Activated effector memory CD4-positive, alpha-beta T cell treated with Interleukin-2 at 50 U/mL for 16 hours (primary cell): ENCODE measurements at places on chromosomes 3 and 15.

DNA sequence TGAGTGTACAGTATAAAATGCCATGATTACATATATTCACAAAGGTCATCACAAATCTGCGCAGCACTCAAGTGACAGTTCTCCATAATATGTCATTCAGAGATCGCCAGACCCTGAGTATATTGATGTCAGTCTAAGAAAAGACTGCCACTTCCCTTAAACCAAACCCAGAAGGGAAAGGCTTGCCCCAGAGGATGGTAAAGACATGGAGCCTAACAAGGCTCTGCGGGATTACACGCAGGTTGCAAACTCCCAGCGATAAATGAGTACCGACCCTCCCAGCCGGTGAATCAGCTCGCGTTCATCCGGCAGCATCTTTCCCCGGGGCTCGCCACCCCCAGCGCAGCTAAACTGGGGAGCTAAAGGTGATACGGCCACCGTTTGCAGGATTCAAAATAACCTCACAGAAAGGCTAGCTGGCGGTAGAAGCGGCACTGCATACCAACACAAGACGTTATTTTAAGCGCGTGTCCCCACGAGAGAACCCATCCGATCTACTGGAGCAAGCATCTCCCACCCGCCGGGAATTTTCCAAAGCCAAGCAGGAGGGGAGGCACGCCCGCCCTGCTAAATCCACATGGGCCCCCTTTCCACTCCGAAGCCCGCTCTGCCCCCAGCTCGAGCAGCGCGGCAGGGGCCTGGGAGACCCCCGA, 643 bp downstream of the MYO5A start:
- DNase-seq, result peak; percentile 35

DNA sequence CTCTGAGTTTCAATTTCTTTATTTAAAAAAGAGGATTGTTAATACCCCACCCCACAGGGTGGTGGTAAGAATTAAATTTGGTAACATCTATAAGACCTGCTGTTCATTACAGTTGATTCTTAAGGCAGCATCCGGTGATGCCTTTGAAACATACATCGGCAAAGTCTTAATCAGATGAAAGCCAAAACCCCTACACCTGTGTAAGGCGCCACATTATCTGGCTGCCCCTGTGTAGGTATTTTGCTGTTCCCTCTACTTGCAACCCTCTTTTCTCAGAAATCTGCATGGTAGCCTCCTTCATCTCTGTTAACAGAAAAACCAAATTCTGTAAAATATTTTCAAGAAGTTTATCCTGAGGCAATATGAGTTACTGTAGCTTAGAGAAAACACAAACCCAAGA, 90.0 kb downstream of the ST6GAL1 start:
- no peak for DNase-seq

GRCh38 chr15:50685976-50686468, 575 bp downstream of the TRPM7 start:
- DNase-seq, result peak; percentile 49

DNA sequence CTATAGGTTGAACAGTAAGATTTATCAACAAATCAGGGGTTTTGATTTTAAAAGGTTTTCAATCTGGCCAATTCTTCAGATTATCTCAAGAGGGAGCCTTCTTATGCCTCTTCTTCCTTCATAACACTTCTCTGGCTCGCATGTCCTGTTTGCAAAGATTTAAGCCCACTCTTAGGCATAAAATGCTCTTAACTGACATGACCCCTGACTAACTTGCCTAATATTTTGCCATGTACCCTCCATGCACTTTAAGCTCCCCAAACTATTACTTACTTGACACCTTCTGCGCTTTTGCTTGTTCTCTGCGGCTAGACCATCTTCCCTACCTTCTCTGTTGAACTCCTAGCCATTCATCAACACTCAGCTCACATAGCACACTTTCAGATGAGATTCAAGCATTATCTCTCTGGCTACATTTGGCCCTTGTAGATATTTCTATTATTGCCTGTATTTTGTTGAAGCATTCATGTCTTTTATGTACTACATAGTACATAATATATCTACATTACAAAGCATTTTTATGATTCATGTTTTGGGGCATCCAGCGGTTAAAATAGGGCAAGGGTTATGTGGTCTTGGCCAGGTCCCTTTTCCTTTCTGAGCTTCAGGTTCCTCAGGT, 1.0 kb upstream of the ARIH1 start:
- DNase-seq, result no peak

GRCh38 chr3:47932421-47932820, 83.8 kb downstream of the MAP4 start:
- no peak for DNase-seq

- DNase-seq, result no peak
Measured at GRCh38 chr3:150627557-150627956, 24.4 kb downstream of the SELENOT start.

DNA sequence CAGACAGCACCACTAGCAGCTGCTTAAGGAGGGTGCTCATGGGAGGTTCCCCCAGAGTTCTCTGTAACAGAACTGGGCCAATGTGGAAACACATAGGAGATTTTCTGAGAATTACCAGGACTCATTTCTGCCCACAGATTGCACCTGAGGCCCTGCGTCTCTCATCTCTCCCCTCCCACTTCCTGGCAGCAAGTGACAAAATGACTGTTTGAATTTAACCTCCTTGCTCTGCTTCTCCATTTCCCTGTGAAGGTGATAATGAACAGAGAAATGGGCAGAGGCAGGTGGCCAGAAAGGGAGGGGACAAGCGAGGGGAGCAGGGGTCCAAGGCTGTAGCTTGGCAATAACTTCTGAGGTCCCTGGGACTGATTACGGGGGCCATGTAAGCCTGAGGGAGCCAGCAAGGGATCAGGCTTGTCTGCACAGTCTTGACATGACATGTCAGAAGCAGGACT, 8.0 kb downstream of the EPHB1 start:
- DNase-seq, result no peak

- DNase-seq, result no peak
Measured at GRCh38 chr3:150235799-150236198, 172.3 kb upstream of the TSC22D2 start.

DNA sequence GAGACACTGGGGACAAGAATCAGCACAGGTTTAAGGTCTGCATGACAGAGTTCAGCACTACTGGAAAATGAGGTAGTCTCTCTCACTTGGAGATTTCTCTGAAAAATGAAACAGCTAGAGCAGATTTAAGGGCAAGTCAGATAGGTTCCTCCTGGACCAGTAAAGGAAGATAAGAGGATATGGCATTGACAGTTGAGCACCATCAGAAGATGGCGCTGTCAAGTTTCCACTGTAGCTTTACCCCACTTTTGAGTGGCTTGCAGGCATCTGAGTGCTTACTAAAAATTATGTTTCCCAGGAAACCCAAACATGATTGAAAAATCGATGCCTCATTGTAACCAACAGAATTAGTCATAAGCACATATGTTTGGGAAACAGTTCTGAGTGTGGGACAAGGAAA, 407.2 kb upstream of the UBE2E2 start:
- DNase-seq, result no peak

GRCh38 chr3:42544492-42545283, 37.1 kb downstream of the SEC22C start:
- DNase-seq, result no peak

DNA sequence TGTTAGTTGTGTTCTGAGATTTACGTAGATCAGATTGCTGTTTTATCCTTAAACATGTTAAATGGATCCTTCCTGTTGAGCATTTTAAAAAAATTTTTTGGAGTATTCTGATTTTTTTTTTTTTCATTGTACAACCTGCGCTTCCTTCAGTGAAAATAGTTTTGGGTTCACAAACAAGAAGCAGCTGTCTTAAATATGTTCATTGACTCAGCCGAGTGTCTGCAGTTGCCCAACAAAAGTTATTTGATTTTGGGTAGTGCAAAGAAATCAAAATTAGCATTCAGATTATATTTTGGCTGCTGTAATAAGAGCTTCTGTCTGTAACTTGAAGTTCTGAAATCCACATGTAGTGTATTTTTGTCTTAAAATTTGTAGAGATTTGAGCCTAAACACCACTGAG, 148.2 kb downstream of the BBX start:
- no peak for DNase-seq

DNA sequence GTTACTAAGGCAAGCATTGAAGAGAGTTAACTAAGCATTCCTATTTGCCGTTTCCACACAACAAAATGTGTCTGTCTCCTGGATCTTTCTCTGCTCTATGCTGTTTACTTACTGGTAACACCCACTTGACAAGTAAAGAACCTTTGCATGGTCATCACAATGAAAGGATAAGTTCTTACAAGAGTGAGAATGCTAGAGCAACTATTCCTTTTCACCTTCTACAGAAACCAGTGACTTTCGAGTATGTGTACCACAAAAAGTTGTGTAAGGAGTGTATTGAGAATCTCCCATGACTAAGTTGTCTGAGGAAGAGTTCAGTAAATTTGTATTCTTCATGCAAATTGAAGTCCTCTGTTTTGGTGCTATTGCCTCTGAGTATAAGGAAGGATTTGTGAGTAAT, 10.8 kb downstream of the TIPARP start:
- no peak for DNase-seq

GRCh38 chr15:52481915-52482314, 46.8 kb downstream of the MYO5A start:
- DNase-seq, result peak; percentile 46

DNA sequence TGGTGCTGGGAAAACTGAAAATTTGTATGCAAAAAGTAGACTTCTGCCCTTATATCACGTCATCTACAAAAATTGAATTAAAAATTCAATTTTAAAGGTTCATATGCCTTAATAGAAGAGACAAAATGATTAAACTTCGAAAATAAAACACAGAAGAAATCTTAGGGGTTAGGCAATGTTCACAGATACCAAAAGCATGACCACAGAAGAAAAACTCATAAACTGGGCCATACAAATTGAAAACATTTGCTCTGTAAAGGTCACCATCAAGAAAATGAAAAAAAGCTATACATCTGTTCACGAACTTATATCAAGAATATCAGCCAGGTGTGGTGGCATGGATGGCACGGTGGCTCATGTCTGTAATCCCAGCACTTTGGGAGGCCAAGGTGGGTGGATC, 245.1 kb downstream of the PCCB start:
- DNase-seq, result no peak

DNA sequence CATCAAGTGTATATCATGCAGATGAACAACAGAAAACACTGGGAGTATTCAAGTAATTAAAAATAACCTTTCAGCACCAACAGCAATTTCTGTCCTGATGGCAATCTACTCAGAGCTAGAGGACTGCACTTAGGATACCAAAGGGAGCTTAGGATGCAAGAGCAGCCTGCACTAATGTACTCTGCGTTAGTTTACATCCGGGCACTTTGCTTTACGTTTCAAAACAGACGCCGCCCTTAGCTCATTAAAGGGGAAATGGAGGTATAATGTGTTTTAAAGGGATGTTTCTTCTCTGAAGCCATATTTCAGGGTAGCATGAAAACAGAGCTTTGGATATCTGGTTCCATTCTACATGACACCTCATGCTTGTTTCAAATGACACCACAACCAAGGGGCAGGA, 14.0 kb upstream of the B3GNT5 start:
- no peak for DNase-seq

DNA sequence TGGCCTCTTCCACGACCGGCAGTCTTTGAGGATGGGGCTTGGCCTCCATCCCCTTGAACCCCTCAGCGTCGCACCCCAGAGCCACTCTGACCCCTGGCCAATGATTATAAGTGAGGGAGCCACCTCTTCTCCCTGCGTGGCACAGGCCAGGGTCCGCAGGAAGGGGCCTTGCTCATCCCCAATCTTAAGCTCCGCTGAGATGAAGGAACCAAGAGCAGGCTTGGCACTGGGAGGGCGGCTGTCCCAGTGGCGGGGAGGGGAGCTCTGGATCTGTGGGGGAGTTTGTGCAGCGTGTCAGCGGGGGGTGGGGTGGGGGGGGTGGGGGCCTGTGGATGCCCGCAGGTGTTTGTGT, 13.8 kb upstream of the ADPGK start:
- DNase-seq, result no peak

- DNase-seq, result no peak
Measured at GRCh38 chr15:67024998-67025368, 40.4 kb upstream of the SMAD3 start.

GRCh38 chr15:78628227-78628626, 7.4 kb upstream of the CHRNA3 start:
- DNase-seq, result no peak

DNA sequence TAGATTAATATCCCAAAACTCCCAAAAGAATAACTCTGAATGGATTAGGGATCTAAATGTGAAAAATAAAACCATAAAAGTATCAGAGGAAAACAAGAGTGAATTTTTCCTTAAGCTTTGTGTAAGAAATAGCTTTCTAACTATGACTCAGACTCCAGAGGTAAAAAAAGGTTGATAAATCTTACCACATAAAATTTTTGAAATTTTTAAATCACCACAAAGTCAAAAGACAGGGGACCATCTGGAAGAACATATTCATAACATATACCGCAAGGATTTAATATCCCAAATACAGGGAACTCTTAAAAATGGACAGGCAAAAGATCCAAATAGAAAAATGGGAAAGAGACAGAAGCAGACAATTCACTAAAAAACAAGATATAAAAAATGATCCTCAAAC, 145.0 kb downstream of the ARNT2 start:
- no peak for DNase-seq

DNA sequence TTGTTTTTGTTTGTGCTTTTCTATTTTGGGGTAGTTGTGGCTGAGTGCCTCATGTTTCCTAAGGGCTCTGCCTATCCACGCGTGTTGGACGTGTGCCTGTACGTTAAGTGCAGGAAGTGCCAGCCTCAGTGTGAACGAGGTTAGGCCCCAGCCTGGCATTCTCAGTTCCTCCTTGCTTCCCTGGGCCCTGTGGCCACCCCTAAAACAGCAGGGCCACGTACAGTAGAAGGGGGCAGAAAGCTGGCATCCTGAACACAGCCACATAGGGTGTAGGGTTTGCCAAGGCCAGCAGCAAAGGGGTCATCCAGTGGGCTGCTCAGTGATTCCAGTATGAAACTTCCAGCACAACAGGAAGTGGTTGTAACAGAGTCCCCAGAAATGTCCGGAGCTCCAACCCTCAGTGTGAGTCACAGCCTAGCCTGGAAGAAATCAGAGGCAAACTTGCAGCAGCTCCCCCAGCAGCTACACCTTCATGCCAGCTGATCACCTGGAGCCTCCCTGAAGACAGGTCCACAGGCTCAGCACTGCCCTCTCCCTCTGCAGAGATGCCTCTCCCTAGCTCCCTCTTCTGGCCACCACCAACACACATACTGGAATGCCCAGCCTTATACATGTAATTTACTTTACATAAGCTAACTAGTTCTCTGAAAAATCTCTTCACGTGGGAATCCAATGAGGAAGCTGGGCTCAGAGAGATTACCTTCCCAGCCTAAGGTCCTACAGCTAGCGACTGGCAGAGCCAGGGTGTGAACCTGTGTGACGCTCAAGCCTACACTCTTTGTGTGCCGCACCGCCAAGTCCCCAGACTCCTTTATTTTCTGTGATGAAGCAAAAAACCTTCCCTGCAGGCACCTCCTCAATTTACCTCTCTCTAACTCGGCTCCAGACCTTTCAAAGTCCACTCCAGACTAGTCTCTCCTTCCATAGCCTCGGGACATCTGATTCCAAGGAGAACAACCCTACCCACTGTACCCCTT, 26.6 kb downstream of the ILDR1 start:
- DNase-seq, result no peak

DNA sequence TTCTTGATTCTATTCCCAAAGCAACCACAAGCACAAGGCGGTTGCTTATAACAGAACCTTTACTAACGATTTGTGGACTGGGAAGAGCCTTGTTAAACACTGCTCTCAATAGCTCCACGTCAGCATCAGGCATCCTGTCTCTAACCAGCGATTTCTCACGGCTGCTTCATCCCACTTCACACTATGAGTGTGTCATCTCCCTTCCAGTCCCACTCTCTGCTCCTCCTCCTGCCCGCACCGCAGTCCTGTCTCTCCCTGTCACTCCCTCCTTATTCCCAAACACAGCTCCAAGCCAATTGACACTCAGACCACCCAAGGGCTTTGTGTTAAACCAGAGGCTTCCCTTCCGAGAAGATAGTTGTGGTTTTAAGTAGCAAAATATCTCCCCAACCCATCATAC, 94.8 kb downstream of the ABHD5 start:
- DNase-seq, result no peak
